Head of caudate nucleus (tissue), 42 donors: ENCODE measurements at places on chromosomes 3 and 15.

- no peak for DNase-seq
Observed at GRCh38 chr15:39665629-39666250, 84.9 kb downstream of the THBS1 start.

- no peak for DNase-seq
Observed at GRCh38 chr3:178174201-178174915, 361.9 kb upstream of the KCNMB2 start.

DNA sequence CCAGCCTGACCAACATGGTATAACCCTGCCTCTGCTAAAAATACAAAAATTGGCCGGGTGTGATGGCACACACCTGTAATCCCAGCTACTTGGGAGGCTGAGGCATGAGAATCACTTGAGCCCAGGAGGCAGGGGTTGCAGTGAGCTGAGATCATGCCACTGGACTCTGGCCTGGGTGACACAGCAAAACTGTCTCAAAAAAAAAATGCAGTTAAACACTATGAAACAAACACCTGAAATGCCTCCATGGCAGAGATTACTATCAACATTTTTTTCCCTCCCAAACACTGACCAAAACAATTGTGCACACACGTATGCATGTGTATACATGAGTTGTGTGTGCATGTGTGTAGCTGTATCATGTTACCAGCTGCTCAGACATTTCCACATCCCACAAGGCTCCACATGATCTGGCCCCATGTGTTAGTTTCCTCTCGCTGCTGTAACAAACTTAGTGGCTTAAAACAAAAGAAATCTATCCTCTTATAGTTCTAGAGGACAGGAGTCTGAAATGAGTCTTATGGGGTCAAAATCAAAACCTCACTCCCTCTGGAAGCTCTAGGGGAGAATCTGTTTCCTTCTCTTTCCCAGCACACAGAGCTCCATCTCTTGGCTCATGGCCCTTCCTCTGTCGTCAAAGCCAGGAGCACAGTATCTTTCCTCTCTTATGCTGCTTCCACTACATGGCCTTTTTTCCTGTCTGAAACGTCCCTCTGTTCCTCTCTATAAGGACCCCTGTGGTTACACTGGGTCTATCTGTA lies 34.5 kb downstream of the SLC41A3 start:
- DNase-seq: no peak

GRCh38 chr3:14266361-14266760 lies 87.7 kb downstream of the LSM3 start:
- DNase-seq: peak; percentile 64

DNA sequence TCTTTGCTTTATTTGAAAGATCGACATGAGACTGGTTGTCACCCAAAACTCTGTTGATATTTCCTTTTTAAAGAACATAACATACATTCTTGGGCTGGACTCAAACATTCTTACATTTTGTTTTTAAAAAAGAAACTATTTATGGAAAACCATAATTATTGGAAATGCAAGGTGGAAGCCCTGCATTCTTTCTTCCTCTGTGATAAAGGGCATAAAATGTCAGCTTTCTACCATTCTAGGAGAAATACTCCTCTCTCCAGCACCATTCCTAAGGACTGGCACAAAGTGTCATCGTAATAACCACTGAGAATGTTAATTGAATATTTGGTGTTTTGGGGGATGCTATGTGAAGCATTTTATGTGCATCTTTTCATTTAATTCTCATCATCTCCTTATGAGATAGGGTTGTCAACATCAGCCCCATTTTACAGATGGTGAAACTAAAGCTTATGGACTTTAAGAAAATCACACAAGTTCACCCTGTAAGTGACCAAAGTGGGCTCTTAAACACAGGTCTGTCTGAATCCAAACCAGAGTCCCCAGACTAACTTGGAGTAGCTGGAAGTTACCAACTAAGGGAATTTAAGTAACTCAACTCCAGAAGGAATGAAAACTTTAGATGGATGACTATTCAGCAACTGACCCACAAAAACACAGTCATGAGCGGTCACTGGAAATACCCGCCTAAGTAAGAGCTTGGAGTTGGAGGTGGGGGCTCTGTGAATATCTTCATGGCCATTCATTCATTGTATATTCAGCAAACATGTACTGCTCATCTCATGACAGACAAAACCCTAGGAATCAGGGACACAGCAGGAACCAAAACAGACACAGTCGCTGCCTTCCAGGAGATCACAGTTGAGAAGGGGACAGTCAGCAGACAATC lies 45.9 kb upstream of the LMCD1 start:
- DNase-seq: no peak

DNA sequence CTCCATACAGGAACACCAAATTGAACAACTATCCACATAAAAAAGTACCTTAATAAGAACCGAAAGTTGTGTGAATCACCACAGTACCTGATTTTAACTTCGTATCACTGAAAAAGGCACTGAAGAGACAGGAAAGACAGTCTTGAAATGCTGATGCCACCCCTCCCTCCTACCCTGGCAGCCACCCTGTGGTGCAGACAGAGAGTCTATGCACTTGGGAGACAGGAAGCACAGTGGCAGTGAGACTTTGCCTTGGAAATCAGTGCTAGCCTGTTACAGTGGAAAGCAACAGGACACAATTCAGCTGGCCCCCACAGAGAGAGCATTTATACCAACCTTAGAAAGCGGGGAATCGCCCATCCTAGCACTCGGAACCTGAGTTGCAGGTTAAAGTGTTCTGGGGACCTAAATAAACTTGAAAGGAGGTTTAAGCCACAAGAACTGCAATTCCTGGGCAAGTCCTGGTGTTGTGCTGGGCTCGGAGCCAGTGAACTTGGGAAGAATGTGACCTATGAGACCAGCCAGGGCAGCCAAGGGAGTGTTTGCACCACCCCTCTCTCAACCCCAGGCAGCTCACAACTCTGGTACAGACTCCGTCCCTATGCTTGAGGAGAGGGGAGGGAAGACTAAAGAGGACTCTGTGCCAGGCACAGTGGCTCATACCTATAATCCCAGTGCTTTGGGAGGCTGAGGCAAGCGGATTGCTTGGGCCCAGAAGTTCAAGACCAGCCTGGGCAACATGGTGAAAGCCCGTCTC lies 240.1 kb downstream of the ISL2 start:
- peak; percentile 30 for DNase-seq

DNA sequence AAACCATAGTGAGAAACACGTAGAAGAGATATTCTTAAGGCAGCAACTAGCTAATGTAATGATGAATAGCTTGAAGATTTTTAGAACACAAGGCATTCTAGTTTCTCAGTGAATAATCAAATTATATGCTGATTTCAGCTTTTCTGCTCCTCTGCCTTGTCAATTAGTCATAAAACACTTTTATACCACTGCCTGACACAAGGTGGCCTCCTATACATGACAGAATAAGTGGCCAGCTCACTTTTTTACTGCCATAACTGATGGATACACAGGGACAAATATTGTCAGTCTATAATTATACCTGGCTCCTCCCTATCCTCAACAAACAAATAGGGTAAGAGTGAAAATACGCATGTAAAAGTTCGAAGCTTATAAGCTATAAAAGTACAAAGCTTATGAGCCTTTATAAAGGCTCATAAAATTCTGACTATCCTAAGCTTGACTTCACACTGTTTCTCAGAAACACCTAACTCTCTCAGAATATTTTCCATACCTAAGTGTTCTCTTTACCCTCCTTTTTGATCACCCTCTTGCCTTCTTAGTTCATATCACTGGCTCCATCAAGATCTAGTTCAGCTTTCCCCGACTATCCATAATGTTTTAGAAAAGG lies 81.6 kb downstream of the HERC1 start:
- DNase-seq: peak; percentile 56

DNA sequence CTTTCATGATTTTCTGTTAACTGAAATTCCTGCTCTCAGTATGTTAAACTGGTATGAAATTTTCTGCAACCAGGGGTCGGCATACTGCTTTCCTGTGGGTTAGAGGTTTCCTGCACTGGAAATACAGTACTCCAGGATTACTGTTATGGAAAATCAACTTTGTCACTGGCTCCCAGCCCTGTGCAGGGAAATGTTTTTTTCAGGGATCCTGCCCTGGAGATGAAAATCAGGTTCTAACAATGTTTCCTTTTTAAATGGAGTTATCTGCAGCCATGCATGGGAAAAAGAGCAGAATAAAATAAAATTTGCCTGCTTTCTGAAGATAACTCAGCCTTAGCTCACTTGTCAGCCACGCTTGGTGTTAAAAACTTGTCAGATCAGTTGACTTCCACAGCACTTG lies 220.4 kb downstream of the IL5RA start:
- no peak for DNase-seq

DNA sequence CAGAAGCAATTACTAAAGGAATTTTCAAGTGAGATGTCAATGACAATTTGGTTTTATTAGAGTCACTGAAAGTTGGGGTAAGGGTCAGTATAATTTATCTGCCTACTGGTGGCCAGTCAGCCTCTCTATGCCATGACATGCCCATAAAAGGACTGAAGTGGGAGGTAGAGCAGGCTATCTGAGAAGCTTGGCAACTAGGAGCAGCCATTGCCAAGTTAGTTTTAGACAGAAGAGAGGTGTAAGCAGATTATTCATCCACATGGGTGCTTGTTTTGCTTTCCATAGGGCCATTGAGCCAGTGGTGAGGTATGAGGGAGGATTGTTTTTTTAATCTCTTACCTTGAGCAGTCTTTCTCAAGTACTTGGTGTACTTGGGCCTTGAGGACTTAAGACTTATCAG lies 8.1 kb upstream of the RBP1 start:
- no peak for DNase-seq

- DNase-seq: no peak
Observed at GRCh38 chr3:73175698-73176097, 114.2 kb downstream of the EBLN2 start.

GRCh38 chr3:99537416-99537815 lies 101.0 kb upstream of the COL8A1 start:
- DNase-seq: no peak

DNA sequence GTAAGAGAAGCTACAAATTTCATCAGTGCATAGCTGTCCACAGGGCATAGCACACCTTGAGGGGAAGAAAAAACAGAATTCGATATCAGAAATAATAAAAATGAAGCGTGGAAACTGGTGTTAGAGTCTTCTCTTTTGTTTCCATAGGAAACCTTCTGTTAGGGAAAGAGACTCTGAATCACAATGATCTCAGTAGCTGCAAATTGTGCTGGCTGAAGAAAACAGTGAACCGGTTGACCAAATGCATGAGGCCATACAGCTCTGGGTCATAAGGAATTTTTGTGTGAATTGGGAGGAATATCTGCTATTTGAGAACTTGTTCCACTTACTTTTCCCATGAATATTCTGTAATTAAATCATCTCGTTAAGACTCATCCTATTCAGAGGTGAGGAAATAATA lies 580.2 kb upstream of the NECTIN3 start:
- DNase-seq: no peak

- no peak for DNase-seq
Observed at GRCh38 chr15:58407778-58408177, 24.0 kb upstream of the LIPC start.

- DNase-seq: no peak
Observed at GRCh38 chr3:196708467-196708866, 3.6 kb downstream of the CEP19 start.
